Natural killer cell (primary cell): ENCODE measurements at places on chromosomes 16 and 17. TPM values are rescaled to one million over a fixed set of nuclear protein-coding genes. Genes with fewer than 3 reads are reported as not detected.

- no peak for DNase-seq
Measured at GRCh38 chr17:44606658-44607057, 49.4 kb downstream of the FZD2 start.

GRCh38 chr17:7972131-7972785 lies 30.2 kb upstream of the GUCY2D start:
- no peak for DNase-seq

GRCh38 chr17:61770752-61771533 lies 92.4 kb downstream of the BRIP1 start:
- DNase-seq, result no peak

DNA sequence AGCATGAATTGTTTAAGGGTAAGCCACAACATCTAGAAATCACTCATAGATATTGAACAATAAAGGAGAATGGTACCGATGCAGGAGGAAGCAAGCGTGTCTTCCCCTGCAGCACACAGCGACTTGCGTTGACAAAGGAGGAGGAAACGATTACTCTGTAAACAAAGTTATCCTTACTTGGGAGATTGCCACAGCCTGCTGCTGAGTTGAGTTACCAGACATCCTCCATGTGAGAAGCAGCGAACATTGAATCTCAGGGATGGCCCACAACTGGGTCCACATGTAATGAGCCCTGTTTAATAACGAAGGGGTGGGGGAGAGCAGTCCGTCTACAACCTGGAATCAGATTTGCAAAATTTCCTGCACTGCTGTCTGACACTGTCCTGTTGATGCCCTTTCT lies 27.7 kb downstream of the CLUH start:
- DNase-seq, result no peak

GRCh38 chr16:13351601-13352217 lies 450.3 kb downstream of the SHISA9 start:
- DNase-seq, result no peak

GRCh38 chr16:21150375-21151001 lies at the start of gene DNAH3:
TSS of gene DNAH3 (minus strand) at chr16:21150846. CDS start at chr16:21150319, 527 bp downstream.
- no peak for DNase-seq

DPEP2NB gene
- total RNA-seq, result not detected
